Fibroblast of mammary gland (primary cell): ENCODE measurements at places on chromosomes 7 and 10.
A peak's percentile ranks its signal among the peaks of the same experiment; 100 is the strongest.

DNA sequence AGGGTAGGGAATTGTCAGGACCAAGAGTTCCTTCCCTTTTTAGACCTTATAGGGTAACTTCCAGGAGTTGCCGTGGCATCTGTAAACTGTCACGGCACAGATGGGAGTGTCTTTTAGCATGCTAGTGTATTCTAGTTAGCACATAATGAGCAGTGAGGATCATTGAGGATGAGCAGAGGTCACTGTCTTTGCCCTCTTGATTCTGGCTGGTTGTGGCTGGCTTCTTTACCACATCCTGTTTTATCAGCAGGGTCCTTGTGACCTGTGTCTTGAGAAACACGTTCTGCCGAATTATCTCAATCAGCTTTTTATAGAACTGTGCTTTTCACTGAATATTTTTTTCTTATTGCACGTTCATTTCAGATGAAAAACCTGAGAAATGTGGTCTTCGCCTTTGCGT, 41.5 kb downstream of the MINPP1 start:
- peak; percentile 64 for DNase-seq

- DNase-seq, result no peak
Observed at GRCh38 chr7:12987238-12987637, 299.8 kb downstream of the ARL4A start.

DNA sequence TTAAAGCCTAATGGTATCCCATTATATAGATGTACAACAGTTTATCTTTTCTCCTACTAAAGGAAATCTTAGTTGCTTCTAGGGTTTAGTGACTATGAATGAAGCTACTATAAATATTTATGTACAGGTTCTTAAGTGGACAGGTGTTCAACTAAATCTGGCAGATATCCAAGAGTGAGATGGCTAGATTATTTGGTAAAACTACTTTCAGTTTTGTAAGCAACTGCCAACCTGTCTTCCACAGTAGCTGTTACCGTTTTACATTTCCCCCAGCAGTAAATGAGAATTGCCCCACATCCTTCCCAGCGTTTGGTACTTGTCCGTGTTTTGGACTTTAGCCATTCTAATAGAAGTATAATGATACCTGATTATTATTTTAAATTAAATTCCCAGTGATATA, 144.9 kb upstream of the MAGI2 start:
- DNase-seq, result no peak

DNA sequence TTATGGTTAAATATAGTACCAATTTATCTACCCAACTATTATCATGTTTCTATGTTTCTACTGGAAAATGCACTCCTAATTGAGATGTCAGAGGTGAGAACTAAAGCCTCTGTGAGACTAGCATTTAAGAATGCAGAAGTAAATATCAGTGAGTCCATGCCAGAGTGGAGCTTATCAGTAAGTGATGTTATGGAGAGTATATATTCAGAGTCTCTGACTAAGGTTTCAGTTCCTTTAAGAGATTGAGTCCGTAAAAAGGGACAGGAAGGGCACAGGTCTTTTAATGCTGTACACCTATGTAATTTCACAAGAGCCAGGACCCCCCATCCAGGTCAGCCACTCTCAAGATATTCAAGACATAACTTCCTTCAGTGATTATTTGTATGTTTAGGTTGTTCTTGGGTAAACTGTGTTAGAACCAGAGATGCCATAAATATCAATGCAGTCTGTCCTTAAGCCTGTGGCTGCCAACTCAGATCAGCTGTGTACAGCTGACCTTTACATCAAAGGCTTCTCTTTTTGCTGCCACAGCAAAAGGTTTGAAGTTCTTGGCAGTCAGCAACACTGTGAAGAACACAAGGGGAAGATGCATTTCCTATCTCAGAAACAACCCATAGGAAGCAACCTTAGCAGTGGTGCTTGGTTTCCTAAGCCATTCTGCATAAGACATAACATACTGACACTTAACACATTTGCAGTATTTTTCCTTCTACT, 244.8 kb downstream of the BICC1 start:
- DNase-seq, result no peak

DNA sequence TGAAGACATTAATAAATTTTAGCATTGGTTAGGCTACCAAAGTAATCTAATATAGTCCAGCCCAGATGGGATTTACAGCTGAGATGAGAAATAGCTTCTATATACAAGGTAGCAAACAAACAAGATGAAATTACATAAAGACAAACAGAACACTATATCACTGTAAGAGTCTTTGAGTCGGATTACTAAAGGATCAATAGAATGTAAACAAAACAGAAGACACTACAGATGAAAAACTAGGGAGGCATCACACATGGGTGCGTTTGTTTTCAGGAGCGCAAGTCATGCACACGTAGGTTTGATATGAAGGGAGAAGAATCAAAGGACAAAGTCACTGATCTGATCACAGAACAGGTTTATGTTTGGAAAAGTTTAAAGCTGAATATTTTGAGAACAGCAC, 26.5 kb downstream of the MPP7 start:
- no peak for DNase-seq

DNA sequence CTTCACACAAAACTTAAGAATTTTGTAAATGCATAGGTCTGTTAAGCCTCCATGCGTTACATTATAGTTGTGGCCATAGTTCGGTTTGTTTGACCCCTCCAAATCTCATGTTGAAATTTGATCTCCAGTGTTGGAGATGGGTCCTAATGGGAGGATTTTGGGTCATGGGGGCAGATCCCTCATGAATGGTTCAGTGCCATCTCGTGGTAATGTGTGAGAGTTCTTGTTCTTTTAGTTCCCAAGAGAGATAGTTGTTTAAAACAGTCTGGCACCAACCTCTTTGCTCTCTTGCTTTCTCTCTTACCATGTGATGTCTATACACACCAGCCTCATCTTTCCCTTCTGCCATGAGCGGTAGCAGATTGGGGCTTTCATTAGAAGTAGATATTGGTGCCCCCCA, 264.3 kb downstream of the TCF7L2 start:
- no peak for DNase-seq

GRCh38 chr10:34654211-34654610, 160.9 kb downstream of the PARD3 start:
- no peak for DNase-seq

DNA sequence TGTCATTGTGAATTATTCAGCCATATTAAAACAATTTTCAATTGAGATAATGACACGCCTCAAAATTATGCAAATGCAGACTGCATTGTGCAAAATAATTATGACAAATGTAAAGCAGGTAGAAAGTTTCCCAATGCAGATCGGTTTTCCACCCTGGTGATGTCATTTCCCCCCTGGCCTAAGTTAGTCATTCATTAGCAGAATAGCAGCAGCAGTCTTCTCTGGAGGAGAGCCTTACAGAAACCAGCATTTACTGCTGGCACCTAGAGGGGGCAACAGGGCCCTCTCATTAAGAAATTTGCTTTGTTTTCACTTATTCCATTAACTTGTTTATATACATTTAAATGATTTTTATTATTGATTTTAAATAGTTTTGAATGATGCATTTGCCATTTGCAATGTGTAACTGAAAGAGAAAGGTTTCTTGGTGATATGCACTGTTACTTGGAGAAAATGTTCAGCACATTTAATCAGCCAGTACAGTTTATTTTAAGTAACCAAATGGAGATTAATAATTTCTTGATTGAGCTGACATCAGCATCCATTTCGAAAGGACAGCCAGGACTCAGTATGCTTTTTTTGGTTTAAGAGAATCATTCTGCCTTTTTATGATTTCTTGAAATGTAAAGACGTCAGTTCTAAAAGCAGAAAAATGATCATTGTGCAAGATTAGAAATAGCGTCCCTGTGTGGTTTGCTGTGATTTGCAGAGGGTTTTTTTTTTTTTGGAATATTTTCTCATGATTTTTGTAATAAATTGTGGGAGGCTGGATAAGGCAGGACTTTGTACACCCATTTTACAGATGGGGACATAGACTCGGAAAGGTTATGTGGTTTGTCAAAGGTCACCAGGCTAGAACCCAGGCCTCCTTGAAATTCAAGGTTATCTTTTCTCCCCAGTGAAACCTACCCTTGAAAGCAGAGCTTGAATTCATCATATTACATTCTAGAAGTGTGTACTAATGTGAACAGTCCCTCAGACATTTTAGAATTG, 3.5 kb downstream of the ARID5B start:
- DNase-seq, result peak; percentile 90

DNA sequence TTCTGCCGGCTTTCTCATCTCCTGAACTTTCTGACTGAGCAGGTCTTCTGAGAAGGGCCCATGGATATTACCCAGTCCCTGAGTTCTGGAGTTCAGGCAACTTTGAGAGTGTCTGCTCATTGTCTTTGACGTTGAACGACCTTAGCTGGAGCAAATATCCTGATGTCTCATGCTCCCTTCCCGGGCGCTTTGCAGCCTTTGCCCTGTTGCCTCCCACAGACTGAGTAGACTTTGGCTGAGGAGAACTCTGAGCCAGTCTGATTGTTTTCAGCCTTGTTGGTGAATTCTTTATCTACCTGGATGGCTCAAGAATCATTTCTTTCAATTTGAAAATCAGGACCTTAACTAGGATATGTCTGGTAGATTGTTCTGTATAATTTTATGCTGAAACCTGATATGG, 353.7 kb downstream of the GLRX3 start:
- no peak for DNase-seq

DNA sequence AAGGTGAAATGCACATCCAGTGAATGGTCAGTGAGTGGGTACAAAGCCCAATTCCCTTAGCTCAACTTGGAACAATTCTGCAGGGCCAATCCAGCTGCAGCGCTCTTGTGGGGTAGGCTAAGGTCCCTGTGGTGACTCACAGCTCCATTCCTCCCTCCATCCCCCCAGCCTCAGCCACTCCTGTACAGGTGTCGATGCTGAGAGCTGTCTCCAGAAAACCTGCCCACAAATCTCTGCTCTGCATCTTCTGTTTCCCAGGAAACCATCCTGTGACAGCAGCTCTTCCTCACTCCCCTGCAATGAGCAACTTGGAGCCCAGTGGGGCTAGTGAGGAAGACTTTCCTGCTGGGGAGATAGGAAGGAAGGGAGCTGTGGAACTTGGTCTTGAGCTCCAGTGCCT, 244.7 kb upstream of the GPR26 start:
- no peak for DNase-seq

DNA sequence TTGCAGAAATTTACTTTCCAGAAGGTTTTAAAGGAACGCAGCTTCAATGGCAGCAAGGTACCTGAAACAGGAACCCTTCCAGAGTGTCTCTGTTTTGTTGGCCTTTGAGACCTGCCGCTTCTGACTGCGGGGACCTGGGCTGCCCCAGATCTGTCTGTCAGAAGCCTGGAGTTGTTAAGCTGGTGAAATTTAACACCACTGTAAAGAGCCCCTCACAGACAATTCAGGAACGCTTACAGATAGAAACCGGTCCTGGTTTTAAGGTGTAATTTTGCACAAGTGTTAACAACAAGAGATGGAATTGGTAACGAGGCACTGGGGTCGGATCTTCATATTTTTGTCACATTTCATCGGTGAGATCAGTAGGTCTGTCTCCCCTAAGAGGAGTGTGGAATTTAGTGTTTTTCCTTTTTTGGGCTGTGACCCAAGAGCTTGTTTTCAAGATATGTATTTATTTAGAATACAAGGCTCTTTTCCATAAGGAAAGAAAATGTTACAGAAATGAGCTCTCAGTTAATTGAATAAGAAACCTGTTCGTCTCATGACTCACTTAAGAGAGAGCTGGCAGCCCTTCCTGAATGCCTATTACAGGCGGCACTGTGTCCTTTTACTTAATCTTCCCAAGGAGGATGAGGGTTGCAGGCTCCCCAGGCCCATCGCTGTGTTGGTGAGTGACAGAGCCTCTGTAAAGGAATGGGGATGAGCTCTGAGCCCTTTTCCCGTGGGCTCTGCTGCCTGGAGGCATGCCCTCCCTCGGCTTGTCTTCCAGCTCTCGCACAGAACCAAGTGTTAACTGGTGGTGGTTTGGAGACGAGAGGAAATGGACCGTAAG, 168.7 kb downstream of the CUX1 start:
- no peak for DNase-seq

DNA sequence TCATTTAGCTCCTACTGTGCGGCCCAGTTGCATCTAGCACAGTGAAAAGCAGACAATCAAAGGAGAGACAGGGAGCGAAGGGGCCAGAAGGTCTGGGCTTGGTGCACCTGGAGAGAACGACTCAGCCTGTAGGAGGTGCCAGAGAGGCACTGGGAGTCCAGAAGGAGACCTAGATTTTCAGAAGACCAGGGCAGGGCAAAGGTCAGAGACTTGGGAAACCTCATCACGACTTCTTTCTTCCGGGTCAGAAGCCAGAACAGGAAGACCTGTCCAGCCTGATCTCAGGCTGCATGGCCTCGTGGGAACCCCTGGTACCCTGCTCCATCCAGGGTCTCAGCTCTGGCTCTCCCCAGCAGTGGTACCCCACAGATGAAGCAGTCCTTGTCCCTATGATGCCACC, 5.2 kb downstream of the AGAP3 start:
- DNase-seq, result peak; percentile 39

DNA sequence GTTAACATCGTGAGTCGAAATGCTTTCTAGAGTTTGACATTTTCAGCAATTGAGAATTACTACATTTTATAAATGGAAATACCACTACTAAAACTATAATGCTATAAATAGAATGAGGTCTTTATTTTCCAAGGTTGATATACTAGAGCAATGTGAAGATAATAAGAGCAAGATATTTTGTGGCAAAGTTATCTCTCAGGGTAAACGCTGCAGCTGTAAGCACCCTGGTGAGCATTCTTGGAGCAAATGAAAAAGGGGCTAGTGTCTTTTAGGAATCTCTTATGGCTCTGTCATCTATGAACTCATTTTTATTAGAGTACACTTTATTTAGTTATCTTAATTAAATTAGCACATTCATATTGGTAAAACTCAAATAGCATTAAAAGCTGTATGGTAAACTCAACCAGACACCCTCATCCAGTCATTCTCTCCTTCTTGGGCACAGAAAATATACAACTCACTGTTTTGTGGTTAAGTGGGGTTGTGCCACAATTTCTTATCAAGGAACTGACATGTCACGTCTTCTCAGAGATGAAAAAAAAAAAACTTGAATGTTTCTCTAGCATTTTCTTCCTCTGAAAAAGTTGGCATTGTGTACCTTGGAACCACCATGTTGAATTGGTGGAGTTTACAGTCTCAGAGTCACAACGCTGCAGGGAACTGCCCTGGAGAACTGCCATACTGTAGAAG, 289.5 kb upstream of the PFKP start:
- no peak for DNase-seq

DNA sequence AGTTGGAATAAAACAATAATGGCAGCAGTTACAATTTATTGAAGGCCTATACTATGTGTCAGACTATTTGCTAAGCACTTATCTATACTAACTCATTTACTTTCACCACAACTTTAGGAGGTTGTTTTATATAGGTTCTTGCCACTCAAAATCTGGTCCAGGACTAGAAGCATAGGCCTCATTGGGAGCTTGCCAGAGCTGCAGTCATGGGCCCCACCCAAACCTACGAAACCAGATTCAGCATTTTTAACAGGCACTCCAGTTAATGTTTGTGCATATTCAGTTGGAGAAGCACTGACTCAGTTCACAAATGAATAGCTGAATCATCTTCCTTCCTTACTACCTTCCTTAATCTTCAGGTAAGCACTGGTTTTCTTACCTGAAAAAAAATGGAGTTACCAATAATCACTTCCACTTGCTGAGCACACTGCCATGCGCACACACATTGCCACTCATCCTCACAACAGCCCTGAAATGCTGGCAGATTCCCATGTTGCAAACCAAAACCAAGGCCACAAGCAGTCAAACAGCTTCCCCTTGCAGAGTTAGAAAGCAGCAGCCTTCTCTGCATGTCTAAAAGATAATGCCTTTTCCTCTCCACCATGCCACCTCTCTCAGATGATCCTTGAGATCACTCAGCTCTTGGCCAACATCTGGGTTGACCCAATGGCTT, 122.4 kb downstream of the SLC16A9 start:
- no peak for DNase-seq
